ENCODE measurements at places on chromosomes 4 and X.

- no peak for DNase-seq
These were observed 495.6 kb upstream of the ZFP42 start for GRCh38 chr4:187499956-187500355.

GRCh38 chr4:166128403-166128802 lies 255.4 kb downstream of the TLL1 start:
- no peak for DNase-seq

- DNase-seq = no peak
These were observed 2105.9 kb downstream of the ARAP2 start for GRCh38 chr4:34138385-34138784.

- no peak for DNase-seq
These were observed 34.6 kb downstream of the WDR1 start for GRCh38 chr4:10082047-10082446.

GRCh38 chrX:97398030-97398551 lies 514.4 kb downstream of the RPA4 start:
- DNase-seq = no peak

GRCh38 chr4:115883847-115884246 lies 770.4 kb upstream of the NDST4 start:
- no peak for DNase-seq

DNA sequence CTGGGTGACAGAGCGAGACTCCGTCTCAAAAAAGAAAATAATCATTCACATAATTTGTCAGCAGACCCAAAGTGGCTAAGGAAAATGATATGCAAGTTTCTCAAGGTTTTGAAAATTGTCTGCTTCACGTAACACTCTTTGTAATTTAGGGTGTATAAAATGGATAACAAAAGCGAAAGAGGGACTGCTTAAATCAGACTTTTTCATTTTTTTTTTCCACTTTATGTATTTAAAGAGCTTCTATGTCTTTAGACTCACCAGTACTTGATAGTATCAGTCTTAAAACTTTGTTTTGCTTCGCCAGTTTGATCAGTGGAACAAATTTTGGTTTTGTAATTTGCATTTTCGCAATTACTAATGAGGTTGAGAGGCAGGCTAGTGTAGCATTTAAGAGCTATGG lies 34.6 kb downstream of the USP9X start:
- no peak for DNase-seq

GRCh38 chr4:105878668-105879067 lies 16.6 kb upstream of the NPNT start:
- no peak for DNase-seq

DNA sequence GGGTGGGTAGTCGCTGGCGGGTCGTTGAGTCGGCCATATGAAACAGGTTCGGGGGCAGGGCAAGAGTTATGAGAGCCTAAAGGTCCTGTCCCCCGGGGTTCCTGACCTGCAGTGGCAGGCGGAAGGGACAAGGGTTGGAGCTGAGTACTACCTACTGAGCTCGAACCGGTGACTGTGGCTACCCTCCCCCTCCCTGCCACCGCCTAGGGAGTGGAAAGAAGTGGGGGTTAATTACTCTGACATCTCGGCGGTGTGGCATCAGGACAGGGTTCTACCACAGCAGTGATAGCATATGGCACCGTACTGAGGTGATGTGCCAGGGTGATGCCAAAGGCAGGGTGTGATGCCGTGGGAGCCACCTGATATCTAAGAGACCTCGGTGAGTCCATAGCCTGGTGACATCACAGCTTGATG lies 307 bp downstream of the ATG4A start:
- no peak for DNase-seq

DNA sequence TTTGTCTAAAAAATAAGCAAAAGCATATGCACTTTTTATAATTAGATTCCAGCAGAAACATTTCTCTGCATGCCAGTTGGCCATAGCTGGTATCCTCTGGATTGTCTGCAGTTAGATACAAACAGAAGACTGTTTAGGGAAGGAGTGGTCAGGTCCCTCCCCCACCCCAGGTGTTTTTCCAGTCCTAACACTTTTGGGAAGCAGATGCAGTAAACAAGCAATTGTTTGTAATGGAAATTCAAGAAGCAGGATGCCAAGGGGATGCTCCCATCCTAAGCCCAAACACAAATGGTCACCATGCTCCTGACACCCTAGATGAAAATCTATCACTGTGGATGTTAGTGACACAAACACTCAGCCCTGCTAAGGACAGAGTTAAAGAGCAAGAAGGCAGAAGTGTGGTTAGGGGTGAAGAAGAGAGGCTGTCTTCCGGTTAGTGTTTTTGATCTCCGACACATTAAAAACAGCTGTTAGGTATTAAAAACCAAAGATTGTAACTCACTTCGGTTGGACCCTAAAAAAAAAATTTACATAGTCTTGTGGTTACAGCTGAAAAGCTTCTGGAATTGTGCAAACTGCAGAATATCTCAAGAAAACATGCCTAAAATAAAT lies 7.9 kb downstream of the LEF1 start:
- peak; percentile 47 for DNase-seq

DNA sequence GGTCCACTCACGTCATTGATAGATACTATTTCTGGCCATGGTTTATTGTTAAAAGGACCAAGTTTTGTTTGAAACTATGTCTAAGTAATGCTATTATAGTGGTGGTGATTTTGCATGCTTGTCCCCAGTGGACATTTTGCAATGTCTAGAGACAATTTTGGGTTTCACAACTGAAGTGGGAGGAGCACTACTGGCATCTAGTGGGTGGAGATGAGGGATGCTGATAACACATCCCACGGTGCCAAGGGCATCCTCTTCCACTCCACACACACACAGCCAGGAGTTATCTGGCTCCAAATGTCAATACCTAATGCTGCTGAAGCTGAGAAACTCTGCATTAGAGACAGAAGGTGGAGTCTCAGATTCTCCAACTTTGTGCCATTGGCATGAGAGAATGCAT lies 131.2 kb downstream of the FRMPD4 start:
- no peak for DNase-seq

DNA sequence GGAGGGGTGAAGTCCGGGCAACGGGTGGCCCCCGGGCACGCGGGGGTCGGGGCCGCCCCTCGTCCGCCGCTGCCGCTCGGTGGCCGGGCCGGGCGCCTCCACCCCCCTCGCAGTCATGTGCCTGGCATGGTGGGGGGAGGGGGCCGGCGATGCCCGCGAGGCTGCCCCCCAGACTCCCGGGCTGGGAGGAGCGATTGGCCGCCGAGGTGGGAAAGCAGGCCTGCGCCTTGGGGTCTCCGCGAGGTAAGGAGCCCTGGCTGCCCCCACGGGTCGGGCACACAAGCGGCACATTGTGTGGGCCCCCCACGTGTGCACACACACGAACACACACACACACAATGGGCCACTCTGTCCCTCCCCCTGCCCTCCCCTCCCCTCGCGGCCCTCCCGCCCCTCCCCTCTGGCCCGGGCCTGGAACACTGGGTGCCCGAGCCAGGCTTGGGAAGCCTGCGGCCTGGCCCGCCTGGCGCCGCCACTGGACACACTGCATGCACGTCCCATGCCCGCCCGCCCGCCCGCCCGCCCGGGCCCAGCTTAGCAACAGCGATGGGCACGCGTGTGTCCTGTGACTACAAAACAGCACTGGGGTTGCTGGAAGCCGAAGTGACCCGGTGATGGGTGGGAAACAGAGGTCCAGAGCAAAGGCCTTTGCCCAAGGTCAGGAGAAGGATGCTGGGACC lies 1.3 kb downstream of the SLC6A8 start:
- DNase-seq = no peak

DNA sequence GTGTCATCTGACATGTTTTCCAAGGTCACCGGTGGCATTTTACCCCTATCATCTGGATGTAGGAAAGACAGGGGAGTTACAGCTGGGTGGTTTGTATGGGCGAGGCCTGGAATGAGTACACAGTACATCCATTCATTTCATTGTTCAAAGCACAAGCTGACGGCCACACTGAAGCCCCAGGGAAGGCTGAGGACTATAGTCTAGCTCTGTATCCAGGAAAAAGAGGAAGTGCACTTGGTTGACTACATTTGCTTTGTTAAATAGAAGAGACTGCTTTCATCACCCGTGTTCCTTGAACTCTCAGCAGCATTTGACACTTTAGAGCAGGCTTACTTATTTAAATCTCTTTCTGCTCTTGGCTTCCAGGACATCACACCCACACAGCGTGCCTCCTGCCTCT lies 1041.0 kb upstream of the TENM3 start:
- DNase-seq = no peak

Data from CD4-positive, alpha-beta memory T cell (primary cell).